ENCODE measurements at places on chromosomes 2 and 18.

DNA sequence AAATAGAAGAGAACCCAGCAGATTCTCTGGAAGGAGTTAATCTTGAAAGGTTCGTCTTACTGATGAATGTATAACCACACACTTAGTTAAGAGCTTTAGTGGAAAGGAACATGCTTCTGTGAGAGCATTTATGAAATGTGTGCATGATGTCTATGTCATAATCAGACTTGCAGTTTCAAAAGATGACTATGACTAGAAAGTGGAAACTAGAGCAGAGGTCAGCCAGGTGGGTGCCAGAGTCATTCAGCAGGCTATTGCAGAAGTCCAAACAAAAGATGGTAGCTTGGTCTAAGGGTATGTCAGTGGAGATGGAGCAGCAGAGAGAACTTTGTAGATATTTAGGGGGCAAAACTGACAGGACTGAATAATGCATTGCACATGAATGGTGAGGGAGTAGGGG is 825.8 kb downstream of the DCC start:
- no peak for DNase-seq

- DNase-seq, result no peak
Observed at GRCh38 chr2:45808294-45808800, 156.9 kb downstream of the PRKCE start.

DNA sequence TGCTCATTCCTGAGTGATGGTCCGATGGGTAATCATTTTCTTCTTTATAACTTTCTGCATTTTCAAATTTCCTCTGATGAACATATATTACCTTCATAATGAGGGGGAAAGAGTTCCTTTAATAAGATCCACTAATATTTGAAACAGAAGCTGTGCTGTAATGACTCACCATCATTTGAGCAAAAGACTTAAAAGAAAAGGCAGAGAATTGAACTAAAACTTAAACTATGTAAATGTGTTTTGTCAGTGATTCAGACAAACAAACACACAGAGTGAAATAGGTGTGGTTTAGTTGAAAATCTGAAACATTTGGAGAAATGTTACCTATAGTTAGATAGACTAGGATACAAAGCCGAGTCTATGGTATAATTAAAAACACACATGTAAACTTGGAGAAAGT is 209.6 kb downstream of the STK39 start:
- DNase-seq, result no peak

GRCh38 chr18:69399253-69399652 is 1.4 kb upstream of the DOK6 start:
- no peak for DNase-seq

DNA sequence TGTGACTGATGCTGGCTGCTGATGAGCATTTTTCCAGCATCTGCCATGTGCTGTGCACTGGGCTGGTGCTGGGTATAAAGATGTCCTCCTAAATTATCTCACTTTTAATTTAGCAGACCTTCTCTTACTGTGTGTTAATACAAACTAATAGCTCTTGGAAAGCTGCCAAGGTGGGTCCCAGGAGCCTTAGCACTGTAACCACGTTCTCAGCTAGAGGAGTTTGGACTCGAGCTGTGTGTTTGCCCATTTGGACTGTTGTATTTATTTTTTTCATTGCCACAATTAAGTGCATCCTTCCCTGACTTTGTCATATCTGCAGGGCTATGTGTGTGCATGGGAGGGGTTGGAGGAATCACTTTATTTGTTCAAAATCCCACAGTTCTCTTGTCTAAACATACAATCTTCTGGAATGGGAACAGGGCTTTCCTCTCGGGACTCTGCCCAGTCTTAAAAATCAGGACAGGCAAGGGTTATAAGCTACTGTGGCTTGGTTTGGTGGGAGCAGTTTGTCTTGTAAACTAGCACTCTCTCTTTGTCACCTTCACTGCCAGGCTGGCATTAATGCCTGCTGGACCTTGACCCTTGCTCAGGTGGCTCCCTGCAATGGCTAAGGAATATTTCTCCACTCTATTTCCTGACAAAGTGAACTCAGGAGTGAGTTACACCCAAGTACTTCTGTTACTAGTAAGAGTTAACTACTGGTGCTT is 129.7 kb upstream of the MGAT5 start:
- DNase-seq, result no peak

DNA sequence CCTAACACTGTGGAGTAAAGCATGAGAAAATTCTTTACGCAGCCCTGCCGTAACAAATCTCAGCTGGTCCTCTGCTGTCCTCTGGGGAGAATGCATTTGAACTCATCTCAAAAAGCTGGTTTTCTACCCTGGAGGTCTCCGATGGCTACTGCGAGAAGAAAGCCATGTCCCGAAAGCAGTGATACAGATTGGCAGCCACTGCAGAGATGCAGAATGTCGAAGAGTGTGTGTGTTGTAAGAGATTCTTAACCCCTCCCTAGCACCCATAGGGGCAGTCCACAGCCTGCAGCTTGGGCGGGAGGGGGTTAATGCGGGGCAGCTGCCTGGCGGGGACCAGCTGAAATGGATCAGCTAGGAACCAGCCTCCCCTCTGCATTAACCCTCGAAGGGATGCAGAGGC is 235.9 kb downstream of the ZNF516 start:
- no peak for DNase-seq

- peak; percentile 63 for DNase-seq
Observed at GRCh38 chr18:79964330-79965118, at the start of gene HSBP1L1. Gene HSBP1L1, plus strand, starts transcription at chr18:79964643. Its CDS starts 93 bp downstream, at chr18:79964736.

DNA sequence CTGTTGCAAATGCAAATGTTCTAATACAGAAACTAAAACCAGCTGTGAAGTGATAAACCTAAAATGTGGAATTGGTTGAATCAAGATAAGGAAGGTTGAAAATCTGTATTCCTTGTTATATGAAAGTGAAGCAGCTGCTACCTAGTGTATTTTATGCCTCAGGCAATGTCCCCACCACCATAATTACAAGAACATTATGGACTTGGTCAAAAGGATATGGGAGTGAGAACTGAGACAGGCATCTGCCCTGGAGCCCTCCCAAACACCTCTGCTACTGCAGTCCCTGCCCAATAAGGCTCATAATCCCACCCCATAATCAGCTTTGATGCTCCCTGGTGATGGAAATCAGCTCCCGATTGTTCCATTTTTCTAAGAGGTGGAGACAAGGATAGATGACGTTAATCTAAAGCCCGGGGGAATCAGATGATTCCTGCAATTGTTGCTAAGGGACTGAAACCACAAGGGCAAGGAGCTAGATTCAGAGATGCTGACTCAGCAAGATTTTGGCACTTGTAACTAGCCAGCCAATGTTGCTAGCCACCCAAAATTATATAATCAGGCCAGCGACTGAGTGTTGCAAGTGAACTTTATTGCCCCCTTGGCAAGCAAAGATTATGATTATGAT is 69.5 kb downstream of the EVA1A start:
- no peak for DNase-seq

DNA sequence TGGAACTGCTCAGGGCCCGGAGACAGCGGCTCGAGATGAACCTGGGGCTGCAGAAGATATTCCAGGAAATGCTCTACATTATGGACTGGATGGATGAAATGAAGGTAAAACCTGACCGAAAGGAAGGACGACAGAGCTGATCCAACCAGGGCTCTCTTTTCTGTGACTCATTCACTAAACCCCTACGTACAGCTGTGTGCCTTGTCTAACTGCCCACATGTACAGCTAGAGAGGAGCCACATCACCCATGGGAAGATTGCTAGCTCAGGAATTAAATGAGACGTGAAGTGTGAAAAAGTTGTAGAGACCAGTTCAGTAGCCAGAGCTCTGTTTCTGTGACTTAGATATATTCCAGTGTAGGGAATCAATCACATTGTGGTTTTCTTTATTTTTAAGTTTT is 97.3 kb upstream of the EML6 start:
- DNase-seq, result no peak

- DNase-seq, result no peak
Observed at GRCh38 chr2:119704670-119705120, 25.7 kb downstream of the TMEM177 start.
